ENCODE measurements at places on chromosomes 7 and 10.

DNA sequence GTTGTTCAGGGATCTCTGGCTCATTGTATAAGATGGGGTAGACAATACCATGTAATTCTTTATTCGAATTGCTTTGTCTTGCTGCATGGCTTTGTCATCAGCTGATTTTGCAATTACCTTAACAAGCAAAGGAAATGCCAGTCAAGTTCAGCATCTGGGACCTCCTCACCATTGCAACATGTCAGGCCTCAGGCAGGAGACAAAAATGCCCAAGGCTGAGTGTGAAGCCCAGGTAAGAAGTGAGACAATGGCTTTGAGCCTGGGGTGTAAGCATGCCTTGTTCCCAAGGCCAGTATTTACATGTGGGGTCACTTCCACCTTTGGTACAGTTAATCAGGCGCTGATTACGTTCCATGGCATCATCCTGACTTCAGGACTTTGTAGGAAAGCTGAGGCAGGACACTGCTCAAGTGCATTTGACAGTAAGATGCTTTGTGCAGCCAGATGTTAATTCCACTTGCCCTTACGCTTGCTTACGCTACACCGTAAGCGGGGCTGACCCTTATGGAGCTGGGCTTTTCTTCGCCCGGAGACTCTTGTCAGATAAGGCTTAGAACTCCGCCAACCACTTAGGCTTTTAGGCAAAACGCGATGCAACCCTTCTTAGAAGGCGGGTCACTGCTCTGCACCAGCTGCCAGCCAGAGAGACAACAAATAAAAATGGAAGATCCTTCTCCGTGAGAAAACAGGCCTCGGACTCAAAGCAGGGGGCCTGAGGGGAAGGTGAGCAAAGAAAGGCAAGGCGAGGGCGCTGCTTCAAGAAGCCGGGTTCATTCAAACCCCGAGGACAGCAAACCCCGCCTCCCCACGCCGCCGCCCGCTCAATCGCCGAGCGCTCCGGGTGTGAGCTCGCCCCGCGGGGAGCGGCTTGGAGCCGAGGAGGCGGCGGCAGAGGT lies 1.3 kb upstream of the SP4 start:
- DNase-seq: no peak

DNA sequence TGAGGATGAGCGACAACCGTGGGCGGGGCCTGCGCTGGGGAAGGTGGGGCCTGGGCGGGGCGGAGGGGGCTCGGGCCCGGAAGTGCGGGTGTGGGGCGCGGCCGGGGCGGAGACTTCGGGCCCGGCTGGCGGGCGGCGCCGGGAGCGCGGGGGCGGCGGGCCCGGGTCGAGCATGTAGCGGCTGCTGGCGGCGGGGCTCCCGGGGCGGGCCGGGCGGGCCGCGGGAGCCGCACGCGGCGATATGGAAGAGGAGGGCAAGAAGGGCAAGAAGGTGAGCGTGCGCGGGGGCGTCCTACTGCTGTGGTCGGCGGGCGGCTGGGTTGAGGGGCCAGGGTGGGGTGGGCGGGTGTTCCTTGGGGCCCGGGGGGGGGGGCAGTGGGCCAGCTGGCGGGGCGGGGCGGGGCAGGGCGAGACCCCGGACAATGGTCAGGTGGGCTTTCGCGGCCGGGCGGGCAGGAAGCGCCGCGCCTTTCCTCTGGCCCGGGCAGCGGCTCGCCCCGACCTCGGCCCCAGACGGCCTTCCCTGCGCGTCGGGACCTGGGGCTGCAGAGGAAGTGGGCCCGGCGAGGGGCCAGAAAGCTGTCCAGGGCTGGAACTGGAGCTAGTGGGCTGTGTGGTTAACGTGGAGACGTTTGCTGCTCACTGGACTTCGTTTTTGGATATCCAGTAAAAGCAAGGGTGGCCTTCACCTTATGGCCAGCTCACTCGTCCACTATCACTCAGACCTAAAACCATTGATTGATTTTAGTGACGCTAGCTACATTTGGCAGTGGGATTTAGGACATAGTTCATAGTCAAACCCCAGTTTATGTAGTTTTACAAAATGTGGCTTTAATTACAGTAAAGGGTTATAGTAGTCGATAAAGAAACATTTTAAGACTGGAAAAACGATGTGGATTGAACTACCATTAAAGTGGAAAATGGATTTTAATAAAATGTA lies at the start of gene CCM2:
Gene CCM2, plus strand, starts transcription at position 109 of the 940 bp plus-strand sequence. Its CDS starts 133 bp downstream, at position 242.
- DNase-seq: peak; percentile 31

GRCh38 chr7:52260046-52260665 lies 775.3 kb upstream of the POM121L12 start:
- no peak for DNase-seq

DNA sequence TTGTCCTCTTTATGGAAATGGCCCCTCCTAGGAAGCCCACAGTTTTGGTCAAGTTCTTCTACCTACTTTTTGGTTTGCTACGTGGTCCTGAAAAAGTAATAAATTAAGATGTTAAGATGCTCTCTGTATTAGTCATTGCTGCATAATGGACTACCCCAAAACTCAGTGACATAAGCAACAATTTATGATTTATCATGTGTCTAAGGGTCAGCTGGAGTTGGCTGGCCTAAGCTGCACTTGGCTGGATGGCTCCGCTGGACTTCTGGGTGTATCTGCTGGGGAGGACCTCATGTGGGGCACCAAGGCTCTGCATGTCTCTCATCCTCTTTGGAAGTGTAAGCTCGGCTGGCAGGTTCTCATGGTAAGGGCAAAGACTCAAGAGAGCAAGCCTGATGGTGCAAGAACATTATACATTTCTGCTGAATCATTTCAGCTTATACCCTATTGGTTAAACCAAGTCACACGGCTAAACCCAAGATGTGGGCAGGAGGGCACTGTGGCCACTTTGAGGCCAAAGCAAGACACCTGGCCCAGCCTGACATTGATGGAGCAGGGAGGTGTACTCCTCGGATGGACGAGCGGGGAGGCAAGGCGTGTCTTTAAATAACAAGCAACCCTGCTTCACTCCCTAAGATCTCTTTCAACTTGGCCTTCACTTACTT lies 47.7 kb downstream of the TBXAS1 start:
- DNase-seq: no peak

- DNase-seq: no peak
These were observed 38.8 kb downstream of the RAMP3 start for GRCh38 chr7:45196374-45196773.

GRCh38 chr10:78925800-78926319 lies 142.9 kb upstream of the ZMIZ1 start:
- no peak for DNase-seq

All from NCI-H2081 (cell line).